Uterus (tissue), 4 donors: ENCODE measurements at places on chromosomes 6 and 20. TPM values are rescaled to one million over a fixed set of nuclear protein-coding genes. Genes with fewer than 3 reads are reported as not detected.

DNA sequence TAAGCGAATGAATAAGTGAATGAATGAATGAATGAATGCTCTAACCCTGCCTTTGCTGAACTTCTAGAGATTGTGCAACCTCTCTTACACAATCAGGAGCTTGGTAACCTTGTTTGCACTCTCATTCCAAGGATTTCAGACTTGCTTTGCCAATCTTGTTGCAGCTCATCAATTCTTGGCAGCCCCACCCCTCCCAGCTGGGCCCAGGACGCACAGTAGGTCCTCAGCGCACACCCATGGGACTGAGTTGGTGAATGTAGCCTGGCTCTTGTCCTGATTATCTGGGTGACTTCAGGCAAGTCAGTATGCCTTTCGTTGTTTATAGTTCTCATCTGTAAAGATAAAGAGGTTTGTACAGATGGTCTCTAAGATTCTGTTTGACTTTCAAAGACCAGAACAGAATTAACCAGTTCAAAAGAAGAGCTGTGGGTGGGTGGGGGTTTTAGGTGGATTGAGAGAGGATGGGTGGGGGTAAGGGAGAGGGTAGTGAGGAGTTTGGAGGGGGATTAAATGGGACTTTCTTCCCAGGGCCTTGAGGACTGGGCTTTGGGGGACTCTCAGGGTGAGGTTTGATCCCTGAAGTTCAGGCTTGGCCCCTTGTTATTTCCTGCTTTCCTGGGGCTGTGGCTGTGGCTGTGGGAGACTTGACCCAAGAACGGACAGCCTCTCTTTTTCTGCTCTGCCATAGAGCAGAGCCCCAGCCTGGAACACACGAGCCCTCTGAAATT lies 33.2 kb downstream of the VEGFA start:
- DNase-seq = no peak

Gene SLPI
- total RNA-seq = 57.4 TPM

DNA sequence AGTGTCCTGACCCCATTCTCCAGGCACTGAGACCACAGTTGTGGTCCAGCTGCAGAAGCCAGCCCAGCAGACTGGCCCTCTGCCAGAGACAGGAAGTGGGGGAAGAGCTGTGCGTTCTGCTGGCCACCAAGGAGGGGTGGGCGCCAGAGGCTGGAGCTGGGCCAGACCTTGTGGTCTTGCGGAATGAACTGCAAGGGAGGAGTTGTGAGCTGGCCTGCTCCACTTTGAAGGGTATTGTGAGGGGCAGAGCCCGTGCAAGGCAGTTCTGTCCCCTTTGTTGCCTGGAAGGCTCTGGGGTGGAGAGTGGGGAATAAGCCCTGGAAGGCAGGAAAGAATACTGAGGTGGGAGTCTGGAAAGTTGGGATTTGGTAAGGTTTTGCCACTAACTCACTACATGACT lies 3.6 kb upstream of the MDFI start:
- no peak for DNase-seq

DNA sequence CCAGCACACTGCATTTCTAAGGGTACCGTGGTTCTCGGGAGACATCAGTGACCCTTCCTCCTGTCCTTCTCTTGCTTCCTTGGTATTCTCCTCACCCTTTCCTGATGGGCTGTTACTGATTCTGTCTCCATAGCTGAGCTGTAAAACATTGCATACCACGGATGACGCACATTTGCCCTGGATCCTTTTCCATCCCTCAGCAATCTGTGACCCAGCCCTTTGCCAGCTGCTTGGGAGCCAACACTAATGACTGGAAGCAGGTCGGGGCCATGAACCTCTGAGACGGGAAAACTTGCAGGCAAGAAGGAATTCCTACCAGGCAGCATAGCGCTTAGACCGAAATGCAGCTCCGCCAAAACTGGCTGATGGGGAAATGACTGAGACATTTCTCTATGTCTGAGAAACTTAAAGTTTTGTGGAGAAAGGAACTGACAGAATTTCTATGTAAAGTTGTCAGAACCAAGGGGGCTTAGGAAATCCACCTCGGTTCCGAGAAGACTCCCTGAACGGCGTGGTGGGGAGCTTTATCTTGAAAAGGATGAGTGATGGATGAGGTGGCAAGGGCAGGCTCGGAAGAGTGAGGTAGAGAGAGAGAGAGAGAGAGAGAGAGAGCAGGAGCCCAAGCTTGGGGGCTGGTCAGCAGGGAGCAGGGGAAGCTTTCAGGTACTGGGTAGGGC lies 19.2 kb downstream of the TUBB2B start:
- no peak for DNase-seq

GRCh38 chr6:73878403-73878802 lies 182.4 kb downstream of the CD109 start:
- DNase-seq = no peak

DNA sequence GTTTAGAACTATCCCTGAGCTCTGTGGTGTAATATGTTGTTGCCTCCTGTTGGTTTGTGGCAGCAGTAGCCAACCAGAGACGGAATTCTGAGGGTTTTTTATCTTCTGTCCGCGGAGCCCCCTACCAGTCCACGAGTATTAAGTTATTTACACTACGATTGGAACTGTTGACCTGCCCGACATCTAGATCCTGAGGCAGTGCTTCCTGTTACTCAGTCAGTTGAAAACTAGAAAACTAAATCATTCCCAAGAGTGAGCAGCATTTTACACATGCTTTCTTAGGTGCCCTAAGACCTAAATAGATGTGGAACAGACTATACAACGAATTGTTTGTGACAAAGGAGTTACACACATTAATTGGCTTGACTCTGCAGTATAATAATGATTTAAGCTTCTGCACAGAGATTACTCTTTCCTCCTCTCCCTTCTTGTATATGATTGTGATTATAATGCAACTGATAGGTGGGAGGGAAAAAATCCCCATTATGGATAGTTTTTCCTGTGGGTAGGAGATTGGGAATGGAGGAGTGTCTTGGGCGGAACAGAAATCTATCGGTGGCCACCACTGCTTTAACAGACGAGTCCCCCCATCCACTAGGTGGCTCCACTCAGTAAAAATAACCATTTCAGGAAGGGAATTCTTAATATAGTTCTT lies 1.7 kb downstream of the LOC128125822 start:
- DNase-seq = peak; percentile 27

Gene LY6G6F
- total RNA-seq = not detected

- no peak for DNase-seq
Measured at GRCh38 chr6:15674690-15675386, 12.0 kb upstream of the DTNBP1 start.

- DNase-seq = no peak
Measured at GRCh38 chr20:14009208-14009607, 13.9 kb downstream of the MACROD2 start.

Gene RHAG
- total RNA-seq = not detected

- DNase-seq = no peak
Measured at GRCh38 chr6:140046016-140046632, 671.7 kb upstream of the CITED2 start.

Gene HAO1
- not detected for total RNA-seq

Gene CDK19
- total RNA-seq = 1.0 TPM

GRCh38 chr20:35404614-35405259 lies 7.0 kb downstream of the UQCC1 start:
- DNase-seq = no peak

GRCh38 chr6:89887452-89888137 lies 6.7 kb upstream of the GJA10 start:
- no peak for DNase-seq

DNA sequence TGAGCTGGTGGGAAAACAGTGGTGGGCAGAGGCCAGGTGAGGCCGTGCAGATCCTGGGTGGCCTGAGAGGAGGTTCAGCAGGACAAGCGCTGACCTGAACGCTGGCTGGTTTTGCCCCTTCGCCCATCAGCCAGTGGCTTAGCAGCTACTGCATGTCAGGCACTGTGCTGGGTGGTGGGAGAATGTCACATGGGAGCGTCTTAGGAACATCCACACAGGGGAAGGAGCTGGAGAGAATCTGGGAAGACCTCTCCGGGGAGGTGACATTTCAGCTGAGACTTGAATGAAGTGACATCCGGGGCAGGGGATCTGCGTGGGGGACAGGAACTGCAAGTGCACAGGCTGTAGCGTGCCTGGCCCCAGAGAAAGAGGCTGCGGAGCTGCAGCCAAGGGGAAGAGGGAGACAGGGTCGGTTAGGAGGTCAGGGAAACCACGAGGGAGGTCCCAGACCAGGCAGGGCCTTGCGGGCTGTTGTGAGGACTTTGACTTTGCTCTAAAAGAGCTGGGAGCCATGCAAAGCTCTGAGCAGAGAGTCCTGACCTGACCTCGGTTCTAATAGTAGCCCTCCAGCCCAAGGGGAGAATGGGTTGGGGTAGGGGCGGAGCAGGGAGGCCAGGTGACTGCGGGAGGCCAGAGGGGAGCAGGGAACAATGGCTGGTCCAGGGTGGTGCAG lies 156.8 kb upstream of the PTPN1 start:
- DNase-seq = peak; percentile 18

GRCh38 chr6:34310817-34311216 lies 62.0 kb upstream of the SMIM29 start:
- no peak for DNase-seq

- no peak for DNase-seq
Measured at GRCh38 chr6:62971976-62972658, 239.2 kb upstream of the FKBP1C start.

DNA sequence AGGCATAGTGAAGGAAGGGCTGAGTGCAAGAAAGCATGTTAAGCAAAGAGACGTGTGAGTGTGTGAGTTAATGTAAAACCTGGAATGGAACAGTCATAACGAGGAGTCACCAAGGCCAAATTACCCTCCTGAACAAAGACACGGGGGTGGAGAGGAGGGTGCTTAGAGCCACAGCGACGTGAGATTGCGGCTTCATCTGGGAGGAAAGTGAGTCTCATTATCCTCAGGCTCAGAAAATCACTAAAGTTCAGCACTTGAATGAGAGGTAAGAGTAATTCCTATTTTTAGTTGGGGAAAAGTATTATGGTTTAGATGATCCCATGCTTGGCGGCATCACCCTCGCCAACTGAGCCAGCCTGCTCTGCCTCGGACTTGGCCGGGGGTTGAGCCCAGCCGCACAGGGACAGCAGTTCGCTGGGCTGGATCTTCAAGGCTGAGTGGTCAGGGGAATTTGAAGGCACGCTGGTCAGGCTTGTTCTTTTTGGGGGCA lies 136.6 kb downstream of the DTNBP1 start:
- DNase-seq = no peak

DNA sequence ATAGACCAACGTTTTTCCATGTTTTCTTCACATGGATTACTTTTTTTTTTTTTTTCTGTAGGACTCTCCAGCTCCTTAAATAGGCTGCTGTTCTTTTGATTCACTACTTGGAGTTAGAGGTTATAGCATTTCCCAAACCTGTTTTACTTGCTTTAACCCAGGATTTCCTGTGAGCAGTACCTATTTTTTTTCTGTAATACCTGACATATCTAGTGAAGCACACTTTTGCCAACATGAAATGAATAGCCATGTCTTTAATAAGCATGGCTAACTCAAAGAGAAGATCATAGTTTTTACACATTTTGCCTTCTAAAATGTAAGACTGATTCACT lies 137.0 kb downstream of the FOXA2 start:
- DNase-seq = no peak

DNA sequence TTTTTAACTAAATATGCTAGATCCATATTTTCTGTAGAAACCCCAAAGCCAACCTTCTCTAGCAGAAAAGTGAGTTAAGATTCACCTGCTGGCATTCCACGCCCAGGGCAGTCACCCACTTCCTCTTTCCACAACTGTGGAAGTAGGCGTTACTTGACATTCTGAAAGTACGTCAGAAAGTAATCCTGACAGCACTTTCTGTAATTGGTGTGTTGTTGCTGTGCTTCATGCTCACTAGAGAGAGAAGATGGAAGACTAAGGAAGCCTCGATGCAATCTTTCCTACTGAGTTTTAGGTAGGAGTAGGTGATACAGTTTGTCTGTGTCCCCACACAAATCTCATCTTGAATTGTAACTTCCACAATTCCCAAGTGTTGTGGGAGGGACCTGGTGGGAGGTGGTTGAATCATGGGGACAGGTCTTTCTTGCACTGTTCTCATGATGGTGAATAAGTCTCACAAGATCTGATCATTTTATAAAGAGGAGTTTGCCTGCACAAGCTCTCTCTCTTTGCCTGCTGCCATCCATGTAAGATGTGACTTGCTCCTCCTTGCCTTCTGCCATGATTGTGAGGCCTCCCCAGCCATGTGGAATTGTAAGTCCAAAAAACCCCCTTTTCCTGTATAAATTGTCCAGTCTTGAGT lies 101.1 kb downstream of the MAP3K7 start:
- DNase-seq = no peak

DNA sequence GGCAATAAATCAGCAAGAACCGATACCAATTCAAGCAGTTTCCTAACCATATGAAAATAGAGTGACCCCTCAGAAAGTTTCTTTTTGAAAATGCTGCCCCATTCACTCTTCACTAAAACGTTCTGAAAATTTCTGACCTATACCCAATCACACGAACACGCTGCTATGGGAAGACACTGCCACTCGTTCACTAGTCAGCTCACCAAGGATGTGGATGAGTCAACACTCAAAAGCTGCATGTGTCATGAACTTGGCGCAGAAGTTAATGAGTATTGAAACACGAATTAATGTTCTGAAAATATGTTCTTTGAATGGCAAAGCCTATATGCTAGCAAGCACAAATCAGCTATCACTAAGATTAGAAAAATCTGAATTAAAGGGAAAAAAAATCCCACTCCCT lies 84.2 kb downstream of the PREP start:
- DNase-seq = no peak

- DNase-seq = no peak
Measured at GRCh38 chr6:36120539-36120938, 9.8 kb upstream of the MAPK13 start.

DNA sequence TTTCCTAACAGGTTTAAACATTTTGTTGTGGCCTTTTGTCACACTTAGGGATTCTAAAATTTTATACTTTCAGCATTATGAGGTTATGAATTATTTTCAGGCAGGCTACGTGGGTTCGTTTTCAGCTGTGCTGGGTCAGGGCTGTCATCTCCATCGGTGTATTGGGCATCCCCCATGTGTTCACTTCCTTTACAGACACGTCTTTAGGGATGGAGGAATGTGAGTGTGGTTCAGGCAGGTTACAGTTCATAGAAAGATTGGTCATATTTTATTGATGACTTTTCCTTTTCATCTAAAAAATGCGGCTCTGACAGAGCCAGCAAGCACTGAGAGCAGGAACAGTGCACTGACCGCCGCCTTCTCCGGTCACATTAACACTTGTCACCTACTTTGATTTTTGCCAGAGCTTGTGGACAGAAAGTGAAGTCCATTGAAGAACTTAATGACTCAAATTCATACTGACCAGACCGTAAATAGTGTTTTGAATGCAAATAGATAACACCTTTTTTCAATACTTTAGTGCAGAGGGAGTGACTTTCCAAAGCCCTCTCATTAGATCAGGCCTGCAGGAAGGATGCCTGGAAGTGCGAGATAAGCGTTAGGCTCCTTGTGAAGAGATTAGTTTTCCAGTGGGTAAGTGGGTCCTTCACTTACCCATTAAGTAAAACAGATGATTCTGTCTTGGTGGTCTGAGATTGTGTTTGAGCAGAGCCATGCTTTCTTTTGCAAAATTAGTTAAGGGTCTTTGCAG lies 113.1 kb downstream of the TIAM2 start:
- DNase-seq = no peak

DNA sequence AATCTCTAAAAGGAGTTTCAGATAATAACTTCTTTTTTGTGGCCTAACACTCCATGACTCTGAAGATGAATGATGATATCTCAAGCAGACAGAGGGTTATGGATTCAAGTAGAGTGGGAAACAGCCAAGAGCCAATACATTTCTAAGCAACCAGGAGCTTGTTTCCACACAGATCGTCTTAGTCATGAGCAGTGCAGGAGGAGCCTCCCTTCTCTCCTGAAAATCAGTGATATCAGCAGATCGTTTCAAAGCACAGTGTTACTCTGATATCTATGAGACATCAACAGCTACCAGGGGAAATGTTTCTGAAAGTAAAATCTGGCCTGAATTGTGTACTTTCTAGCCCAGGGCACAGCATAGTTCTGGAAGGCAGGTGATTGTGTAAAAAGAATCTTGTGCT lies 11.5 kb downstream of the ADGRG6 start:
- DNase-seq = no peak
